Tongue (tissue), 3 donors: ENCODE measurements at places on chromosomes 3 and 15.

DNA sequence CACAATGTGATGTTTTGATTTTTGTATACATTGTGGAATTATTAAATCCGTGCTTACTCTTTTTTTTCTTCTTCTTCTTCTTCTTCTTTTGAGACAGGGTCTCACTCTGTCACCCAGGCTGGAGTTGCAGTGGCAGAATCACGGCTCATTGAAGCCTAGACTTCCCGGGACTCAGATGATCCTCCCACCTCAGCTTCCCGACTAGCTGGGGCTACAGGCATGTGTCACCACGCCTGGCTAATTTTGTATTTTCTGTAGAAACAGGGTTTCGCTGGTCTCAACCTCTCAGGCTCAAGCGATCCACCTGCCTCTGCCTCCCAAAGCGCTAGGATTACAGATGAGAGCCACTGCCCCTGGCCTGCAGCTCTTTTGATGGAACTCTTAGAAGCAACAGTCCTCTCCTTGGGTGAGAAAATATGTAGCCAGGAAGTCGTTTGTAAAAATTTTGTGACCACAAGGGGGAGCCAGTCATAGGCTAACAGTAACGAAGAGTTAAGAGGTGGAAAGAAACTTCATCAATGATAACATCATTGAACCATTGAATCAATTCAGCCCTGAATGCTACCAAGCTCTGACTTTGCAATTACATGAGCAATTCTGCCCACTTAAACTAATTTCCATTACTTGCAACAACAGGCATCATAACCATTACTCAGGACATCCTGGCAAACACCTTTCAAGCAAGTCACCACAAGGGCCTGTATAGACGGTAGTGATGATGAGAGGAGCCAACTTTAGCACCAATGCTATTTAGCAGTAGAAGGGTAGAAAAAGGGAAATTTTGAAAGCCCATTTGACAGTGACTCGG, 16.7 kb upstream of the CMTM7 start:
- DNase-seq, result peak; percentile 89

DNA sequence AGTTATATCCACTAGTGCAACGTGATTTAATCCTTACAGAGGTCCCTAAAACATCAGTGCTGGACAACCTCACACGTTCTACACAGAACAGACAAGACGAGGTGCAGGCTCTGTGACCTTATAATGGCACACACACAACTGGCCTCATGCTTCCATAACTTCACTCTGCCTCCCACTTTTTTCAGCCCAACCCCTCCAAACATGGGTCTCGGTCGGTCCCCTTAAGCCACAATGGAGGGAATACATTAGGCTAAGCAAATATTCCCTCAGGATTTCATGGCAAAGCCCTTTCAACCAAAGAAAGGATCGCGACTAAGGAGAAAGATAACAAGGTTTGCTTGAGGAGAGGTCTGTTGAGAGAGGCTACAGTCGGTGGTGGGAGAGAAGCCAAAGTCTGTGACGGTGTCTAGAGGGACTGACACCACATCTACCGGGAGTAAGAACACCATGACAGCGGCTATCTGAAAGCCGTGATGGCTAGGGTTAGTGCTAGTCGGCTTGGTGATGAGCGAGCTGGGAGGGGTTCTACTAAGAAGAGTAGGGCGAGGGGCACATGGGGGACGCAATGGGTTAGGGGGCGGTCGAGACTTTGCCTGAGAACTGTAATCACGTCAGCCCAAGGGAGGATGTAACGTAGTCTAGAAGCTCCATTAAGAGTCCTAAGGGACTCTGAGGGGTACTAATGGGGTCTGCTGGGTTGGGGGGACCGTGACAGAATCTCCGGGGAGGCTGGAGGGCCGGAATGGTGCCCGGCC, 1.0 kb downstream of the MYO9A start:
- DNase-seq, result peak; percentile 60

- DNase-seq, result no peak
These were observed 325.9 kb downstream of the RORA start for GRCh38 chr15:60903211-60903610.

DNA sequence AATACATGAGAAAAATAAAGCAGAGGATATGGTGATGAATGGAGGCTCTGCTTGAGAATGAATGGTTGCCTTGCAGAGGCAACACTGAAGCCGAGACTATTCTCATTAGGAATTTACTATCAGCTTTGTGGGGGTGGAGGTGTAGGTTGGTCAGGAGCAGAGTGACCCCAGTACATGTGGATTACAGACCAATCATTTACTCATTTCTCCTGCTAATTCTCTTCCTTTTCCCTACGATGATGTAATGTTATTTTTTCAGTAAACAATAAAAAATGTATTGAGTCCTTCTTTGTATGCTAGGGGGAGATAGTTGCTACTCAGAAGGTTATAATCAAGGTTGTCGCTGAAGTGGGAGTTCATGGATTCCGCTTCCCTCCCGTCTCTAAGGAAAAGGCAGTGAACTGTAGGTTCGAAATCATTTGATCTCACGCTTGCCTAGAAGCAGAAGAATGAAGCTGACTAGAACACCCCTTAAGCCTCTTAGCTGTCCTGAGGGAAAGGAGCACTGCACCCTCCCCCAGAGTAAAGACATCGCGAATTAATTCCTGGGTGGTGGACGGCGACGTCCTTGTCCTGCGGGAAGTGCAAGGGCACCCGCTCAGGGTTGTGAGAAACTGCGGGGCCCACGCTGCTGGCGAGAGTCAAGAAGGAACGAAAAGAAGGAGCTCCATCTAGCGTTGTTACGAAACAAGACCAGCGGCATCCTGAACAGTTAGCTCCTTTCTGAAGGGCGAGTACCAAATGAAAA, 213.2 kb upstream of the PFN2 start:
- peak; percentile 91 for DNase-seq

GRCh38 chr15:60090747-60091146, 86.6 kb downstream of the FOXB1 start:
- no peak for DNase-seq
